Hindlimb muscle (tissue), 1 donor: ENCODE measurements at places on chromosomes 7 and 10.

DNA sequence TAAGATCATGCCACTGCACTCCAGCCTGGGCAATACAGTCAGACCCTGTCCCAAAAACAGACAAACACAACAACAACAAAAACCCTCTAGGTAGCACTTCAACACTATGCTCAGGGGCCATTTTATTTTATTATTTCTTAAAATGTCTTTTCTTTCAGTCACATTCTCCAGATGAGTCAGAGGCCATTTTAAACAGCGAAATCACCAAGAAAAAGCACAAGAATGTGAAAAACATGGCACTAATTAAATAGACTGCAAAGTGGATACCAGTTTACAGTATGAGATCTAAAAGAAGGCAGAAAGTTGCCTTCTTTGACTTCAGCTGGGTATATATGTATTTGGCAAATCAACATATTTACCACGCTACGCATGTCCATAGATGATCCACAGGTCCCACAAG is 6.1 kb upstream of the FGL2 start:
- DNase-seq = no peak

GRCh38 chr7:44216521-44217222 is 15.9 kb downstream of the YKT6 start:
- no peak for DNase-seq

- DNase-seq = no peak
Measured at GRCh38 chr10:86284355-86285105, 82.1 kb downstream of the GRID1 start.

- no peak for DNase-seq
Measured at GRCh38 chr10:95201736-95202135, 7.7 kb downstream of the ACSM6 start.

GRCh38 chr7:110418659-110419280 is 672.2 kb upstream of the LRRN3 start:
- no peak for DNase-seq

GRCh38 chr7:98922392-98923187 is 44.3 kb downstream of the TRRAP start:
- DNase-seq = no peak

DNA sequence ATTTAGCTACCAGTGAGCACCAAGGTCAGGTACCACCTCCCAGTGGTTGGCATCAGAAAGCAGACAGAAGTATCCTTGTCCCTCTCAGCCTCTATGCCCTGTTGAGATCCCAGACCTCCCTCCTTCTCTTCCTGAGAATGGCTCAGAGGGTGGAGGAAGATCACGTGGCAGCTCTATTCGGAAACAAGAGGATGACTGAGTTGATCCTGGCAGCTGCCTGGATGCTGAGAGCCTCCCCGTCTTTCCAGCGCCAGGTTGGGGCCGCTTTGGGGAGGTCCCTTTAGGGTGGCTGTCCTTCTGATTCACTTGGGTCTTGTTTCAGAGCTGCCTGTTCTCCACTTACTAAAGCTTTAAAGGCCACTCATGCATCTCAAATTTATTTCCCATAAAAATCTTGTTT is 36.9 kb upstream of the NPFFR1 start:
- no peak for DNase-seq

DNA sequence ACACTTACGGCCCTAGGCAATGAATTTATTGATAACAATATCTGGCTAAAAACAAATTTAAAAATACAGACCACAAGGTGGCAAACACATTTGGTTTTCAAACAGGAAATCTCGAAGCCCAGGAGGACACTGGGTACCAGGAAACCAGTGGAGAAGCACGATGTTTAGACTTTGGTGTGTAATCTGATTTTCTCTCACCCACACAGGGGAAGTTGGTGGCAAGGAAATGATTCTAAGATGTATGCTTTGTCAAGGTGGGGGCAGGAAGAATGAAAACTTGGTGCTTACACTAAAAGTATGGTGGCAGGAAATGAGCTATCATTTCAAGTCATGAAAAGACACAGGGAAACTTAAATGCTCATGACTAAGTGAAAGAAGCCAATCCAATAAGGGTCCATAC is 113.2 kb upstream of the ANKRD1 start:
- DNase-seq = no peak

DNA sequence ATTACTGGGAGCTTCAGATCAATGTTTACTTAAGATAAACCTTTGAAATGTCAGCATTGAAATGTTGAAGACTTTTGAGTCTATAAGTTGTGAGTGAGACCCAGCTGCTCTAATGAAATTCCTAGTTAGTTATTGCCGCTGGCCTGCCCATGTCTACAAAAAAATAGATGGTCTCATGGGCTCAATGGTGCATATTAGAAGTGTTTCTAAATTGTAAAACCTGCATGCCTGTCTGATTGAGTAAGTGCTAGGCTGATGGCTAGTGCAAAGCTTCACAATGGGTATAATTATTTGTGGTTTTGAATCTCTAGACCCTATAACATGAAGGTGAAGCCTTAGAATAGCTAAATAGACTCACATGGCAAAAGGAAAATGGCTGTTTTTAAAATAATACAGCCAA is 234.5 kb downstream of the SORCS3 start:
- DNase-seq = no peak

GRCh38 chr10:76885816-76886215 is 751.8 kb downstream of the KCNMA1 start:
- DNase-seq = no peak

DNA sequence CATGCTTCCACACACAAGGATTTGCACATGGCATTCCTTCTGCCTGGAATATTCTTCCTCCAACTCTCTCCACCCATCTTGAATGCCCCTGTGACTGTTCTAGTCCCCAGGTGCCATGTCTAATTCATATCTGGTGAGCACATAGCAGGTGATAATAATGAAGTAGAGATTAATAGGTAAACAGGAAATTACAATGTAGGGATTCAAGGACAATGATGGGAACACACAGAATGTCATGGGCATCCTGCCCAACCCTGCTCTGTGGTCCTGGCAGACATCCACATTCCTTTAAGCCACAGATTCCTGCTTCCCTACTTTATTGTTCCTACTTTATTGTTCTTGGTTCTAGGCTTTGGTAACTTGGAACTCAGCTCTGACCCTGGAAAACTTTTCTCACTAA is 115.8 kb downstream of the THSD7A start:
- DNase-seq = no peak

- DNase-seq = no peak
Measured at GRCh38 chr7:142606081-142606480, 143.2 kb upstream of the PRSS1 start.

DNA sequence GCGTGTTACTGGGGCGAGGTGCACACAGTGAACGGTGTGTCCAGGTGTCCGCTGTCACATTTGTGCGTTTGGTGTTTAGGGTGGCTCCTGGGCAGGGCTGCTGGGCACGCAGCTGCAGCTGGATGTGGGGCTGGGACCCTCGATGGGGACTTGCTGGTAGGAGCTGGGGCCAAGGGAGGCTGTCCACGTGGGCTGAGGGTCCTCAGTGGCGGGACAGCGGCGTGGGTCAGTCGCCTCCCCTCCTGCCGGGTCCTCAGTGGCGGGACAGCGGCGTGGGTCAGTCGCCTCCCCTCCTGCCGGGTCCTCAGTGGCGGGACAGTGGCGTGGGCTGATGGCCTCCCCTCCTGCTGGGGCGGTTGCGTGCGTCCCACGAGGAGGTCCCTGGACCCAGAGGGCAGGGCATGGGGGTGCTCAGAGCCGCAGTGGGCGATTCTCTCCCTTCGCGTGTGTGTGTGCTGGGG is 68.5 kb downstream of the INPP5A start:
- DNase-seq = no peak

DNA sequence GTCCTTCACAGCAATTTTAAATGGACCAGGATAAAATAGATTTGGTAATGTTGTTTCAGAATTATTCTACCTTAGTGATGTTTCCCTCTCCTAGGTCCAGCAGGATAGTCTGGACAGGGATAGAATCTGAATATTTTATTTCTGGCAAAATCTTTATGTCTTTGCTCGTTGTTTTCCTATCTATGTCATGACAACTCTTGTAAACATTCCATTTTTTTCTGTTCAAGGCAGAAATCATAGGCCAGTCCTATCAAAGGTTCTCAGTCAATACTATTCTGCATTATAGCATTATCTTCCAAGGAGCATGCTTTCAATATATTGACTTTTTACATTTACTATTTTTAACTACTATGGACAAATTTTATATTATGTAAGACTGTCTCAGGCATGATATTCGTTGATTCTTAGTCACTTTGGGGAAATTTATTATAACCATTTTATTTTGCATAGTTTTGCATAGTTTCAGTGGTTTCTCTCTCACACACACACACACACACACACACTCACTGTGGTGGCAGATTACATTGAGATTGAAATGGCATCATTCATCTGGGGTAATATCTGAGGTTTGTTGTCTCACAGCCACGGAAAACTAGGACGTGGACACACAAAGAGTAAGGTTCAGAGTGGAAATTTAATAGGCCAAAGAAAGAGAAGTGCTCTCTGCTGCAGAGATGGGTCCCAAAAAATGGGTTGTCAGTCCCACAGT is 17.2 kb downstream of the TAS2R60 start:
- DNase-seq = no peak

DNA sequence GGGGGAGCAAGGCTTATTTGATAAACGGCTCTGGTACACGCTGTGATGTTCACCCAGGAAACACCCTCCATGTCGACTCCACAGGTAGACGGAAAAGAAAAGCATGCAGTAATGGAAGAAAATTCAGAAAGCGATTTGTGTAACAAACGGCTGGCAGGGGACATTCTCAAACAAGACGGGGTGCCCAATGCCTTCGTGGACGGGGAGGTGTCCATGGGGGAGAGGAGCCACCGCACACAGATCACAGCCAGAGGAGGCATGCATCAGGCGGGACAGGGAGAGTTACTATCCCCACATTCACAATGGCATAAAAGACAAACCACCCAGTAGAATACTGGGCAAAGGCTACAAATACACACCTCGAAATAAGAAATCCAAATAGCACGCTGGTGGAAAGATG is 20.1 kb downstream of the CNPY1 start:
- no peak for DNase-seq

DNA sequence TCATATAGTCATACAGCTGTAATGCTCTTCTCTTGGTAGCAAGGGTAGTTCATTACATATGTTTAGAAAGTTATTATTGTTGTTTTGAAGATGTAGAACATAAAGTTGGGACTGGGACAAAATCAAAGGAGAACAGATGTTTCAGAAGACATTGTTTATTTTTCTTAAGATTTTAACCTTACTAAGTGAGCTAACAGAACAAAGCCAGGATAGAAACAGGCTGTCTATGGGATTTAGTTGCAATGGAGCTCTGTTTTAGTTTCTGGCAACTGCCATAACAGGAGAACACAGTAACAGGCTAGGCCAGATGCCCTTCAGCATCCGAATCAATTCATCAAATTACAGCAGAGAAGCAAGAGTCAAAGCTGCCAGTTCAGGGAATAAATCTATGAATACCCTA is 382.4 kb downstream of the ARL4A start:
- DNase-seq = no peak

DNA sequence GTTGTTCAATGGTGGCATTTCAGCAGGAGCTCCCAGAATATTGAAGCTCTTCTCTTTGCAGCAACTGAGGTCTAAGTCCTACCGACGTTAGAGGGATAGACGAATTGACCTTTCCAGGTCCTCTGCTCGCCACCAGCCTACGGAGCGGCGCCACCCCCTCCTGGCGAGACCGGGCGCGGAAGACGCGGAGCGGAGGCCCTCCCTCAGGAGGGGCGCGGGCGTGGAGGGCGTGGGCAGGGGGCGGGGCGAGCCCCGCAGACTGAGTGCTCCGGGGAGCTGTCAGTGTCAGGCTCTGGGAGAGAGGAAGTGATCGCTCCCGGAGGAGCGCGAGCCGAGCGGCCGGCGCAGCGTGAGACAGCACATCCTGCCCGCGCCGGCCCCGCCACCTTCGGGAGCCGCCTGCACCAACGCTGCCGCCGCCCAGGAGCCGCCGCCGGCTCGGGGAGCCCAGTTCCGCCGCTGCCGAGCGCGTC is at the start of gene DYNC1I1:
TSS of gene DYNC1I1 (plus strand) at position 257 of the 473 bp plus-strand sequence. CDS start 32,176 bp downstream, outside the sequence.
- DNase-seq = peak; percentile 32

DNA sequence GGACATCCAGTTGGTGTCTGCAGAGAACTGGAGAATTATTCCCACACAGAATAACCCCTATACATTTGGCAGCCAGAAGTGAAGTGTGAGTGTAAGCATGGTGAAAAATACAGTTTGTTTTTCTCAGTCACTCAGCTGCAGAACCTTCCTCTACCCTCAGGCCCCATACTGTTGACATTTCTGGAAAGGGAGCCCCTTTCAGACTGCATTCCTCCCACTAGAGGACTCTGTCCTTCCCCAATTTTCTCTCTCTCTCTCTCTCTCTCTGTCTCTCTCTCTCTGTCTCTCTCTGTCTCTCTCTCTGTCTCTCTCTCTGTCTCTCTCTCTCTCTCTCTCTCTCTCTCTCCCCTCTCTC is 86.8 kb upstream of the STEAP1B start:
- no peak for DNase-seq

DNA sequence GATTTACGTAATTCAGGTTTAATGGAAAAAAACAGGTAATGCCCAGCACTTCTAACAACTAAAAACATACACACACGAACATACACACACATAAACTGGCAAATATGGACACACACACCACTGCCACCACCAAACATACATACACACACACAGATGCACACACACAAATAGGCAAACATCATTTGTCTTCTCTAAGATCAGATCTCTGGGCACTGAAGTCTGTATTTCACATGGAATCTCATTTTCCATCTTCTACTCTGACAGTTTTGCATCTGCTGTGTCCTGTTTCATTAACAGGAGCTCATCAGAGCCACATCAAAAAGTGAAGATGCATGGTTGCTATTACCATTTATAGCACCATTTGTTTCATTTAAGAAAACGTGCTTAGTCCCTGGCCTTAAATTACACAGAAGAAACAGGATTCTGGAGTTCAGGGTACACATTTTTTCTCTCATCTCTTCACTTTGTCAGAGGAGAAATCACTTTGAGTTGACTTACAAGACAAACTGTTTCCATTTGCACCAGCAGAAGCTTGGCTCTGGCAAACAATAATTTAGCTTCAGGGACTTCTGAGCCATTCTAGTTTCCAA is 165.3 kb downstream of the SORCS1 start:
- DNase-seq = no peak

DNA sequence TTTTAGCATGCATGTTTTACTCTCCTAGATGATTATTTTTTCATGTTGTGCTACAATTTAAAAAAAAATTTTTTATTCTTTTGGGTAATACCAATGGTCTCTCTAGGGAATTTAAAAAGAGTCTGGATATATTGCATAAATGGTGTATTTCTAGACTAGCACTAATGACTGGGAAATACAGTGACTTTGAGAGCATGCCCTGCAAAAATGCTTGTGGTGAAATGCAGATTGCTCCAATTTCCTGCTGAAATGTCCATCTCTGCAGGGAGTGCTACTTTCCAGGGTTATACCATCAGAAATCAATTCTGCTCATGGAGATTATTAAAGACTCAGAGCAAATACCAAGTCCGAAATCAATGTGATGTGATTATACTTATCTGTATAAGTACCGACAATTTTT is 186.1 kb downstream of the PRKG1 start:
- DNase-seq = no peak
